Activated gamma-delta T cell treated with Interleukin-2 at 50 U/mL for 16 hours (primary cell): ENCODE measurements at places on chromosomes 3 and 15.

DNA sequence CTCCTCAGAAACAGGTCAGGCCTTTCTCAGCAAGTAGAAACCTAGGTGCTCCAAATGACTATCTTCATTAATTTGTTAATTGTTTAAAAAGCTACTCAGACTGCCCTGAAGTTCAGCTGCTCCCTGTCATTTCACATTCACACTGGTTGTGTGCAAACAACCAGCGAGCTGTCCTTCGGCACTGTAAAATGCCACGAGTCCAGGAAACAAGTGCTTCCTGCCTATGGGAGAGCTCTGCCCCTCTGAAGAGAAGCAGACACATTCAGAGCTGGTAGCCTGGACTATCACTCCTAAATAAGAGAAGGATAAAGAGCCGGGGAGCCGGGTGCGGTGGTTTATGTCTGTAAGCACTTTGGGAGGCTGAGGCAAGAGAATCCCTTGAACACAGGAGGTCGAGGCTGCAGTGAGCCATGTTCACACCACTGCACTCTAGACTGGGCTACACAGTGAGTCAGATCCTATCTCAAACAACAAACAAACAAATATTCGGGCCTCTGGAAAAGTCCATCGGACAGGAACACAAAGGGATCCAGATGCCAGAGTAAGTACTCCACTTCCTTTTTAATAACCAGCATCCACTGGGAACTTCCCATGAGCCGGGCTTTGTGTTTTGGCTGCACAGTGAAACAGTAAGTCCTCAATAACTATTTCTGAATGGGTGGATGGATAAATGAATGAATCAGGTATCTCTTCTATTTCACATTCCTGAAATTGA lies 114.4 kb upstream of the WNT5A start:
- no peak for DNase-seq

- no peak for DNase-seq
These were observed 46.0 kb downstream of the TEX9 start for GRCh38 chr15:56411122-56411749.

DNA sequence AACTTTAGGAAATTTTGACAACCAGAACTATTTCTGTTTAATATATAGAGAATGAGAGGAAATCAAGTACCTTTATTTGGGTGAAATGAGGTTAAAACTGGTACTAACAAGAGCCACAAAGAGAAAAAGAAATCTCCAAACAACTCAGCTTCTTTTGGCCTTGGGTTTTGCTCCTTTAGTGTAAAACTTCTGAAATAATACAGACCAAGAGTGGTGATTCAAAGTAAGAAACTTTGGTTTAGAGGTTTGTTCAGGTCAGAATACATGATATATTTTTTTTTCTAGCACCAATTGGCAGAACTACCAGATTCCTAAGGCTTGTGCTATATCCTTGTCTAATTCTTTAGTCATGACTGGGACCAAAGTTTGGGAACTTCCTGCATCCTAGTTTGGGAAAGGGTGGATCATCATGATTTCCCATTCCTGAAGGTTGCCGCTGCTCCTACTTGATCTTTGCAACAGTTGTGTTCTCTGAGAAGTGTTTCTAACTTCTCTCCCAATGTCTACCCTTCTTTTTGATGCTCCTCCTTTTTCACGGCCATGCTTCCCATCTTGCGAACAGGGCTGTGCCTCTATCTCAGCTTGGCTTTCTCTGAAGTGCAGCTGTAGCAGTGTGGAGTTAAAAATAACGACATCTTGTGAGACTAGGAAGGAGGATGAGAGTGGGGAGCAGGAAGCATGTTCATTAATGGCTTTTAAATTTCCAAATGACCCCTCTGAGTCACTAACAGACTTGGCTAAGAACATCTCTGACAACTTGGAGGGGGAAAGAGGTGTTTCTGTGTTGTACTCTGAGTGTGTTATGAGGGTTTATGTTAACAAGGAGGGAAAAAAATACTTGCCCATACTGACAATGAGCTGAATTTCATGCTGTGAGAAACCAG lies 87.7 kb downstream of the KCNAB1 start:
- no peak for DNase-seq

GRCh38 chr15:65312400-65312916 lies 8.0 kb downstream of the RNU5B-1 start:
- DNase-seq = no peak

DNA sequence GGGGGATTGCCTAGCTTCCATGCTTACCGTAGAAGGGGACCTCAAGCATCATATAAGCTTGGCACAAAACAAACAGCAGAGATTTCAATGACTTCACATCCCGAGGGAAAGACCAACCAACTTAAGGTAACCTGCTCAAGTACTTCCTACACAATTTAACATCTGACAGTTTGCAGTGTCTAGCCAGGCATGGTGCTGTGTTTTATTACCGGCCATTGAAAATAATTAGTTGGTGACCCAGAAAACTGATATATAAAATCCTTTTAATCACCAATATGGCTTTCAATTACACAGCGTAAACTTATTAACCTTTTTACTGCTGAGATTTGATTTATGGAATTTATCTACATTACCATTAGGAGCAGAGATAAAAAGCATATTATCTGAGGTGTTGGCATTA lies 268.3 kb downstream of the ARRDC4 start:
- DNase-seq = no peak

- DNase-seq = no peak
These were observed 276.0 kb downstream of the SV2B start for GRCh38 chr15:91376038-91376437.

DNA sequence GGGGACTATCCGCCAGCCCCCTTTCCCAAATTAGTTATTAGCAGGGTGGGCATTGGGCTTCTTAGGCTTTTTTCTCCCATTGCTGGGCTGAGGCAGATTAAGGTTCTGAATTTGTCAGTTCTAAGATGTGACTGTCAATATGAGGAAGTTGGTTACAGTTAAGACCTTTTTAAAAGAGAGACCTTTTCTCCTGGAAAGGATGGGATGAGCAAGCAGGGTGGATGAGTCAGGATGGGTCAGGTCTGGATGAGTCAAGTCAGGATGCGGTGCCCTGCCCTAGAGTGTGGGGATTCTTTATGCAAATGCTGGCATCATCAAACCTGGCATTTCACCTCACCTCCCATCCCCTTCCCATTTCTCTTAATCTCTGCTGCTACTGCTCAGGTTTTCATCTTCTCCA lies 1.9 kb downstream of the AEN start:
- DNase-seq = no peak

GRCh38 chr3:114884213-114884923 lies 262.7 kb downstream of the ZBTB20 start:
- no peak for DNase-seq

DNA sequence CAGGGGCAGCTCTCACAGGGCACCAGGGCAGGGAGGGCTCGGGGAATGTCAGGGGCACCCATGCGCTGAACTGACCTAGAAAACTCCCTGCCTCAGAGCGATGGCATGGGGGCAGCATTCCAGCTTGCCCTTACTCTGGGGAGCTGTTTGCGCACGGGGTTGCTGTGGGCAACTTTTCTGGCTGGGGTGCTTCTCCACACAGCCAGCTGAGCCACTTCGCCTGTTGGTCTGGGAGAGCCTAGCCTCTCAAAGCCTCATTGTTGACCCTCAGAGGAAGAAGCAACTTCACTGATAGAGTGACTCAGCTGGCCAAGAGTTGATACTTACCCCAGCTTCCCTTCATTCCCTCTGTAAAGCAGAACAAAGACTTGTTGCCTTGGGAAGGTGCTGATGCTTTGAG lies 42.6 kb upstream of the MRPS22 start:
- DNase-seq = no peak

DNA sequence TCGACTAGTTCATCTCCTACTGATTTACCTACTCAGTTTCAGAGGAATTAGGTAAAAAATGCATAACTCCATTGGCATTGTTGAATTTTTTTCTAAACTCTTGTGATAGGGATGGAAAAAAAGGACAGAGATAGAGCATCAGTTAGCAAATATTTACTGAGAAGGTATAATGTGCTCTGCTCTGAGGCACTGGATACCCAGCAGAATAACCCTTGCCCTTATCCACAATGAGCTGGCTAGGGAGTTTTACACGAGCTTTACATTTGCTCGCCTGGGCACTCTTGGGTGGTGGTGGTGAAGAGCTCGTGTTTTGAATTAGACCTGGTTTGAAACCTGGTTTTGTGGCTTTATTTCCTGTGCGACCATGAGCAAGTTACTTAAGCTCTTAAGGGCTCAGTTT lies 149.6 kb downstream of the RORA start:
- DNase-seq = no peak

- DNase-seq = no peak
These were observed 61.6 kb downstream of the LRTM1 start for GRCh38 chr3:54866251-54866650.
